ENCODE measurements at places on chromosomes 4 and X. TPM values are rescaled to one million over a fixed set of nuclear protein-coding genes. Genes with fewer than 3 reads are reported as not detected.

The SGMS2 gene
- 22.8 TPM for total RNA-seq

The FGD1 gene
- total RNA-seq: 7.9 TPM

The SLC25A53 gene
- 4.8 TPM for total RNA-seq

The NSG1 gene
- 1.2 TPM for total RNA-seq

The ZNF630 gene
- 0.55 TPM for total RNA-seq

The ERAS gene
- not detected for total RNA-seq

The TMPRSS11A gene
- not detected for total RNA-seq
